ENCODE measurements at places on chromosomes 13 and 19. TPM values are rescaled to one million over a fixed set of nuclear protein-coding genes. Genes with fewer than 3 reads are reported as not detected.

The LENG1 gene
- total RNA-seq = 6.6 TPM

The ZNF490 gene
- 9.4 TPM for total RNA-seq

The ZNF497 gene
- 0.76 TPM for total RNA-seq

The KCNN1 gene
- not detected for total RNA-seq

GRCh38 chr13:50914848-50915247, 5.3 kb downstream of the RNASEH2B start:
- no peak for DNase-seq

- no peak for DNase-seq
These were observed 8.7 kb upstream of the IGFL3 start for GRCh38 chr19:46133101-46133627.

GRCh38 chr13:40306817-40307216, 359.6 kb downstream of the FOXO1 start:
- no peak for DNase-seq

DNA sequence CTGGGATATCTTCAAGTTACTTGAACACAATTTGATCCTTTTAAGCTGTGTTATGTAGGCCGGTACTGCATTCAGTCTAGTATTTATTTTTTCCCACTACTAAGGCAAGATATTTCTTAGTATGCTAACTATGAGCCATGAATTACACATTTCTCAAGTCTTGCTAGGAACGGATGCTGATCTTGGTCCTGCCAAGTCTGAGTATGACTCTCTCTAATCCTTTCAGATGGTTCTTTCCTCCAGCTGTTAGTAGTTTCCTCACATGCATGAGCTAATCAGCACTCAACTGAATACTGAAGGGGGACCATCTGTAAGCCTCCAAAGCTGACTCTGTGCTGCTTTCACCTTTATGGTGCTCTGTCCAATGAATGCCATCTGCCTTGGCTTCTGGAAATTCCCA, 460.3 kb downstream of the KCTD12 start:
- no peak for DNase-seq

All from activated T-helper 1 cell treated with anti-CD3 and anti-CD28 coated beads, Interleukin-12 subunit alpha, Interleukin-12 subunit beta, Interleukin-2, Interleukin-4 antibody, amounts not matched to agents 30 ng/mL and 10 ng/mL and 1 ng/mL, durations not matched to agents 14 hours and 24 hours and 36 hours (primary cell).